Occipital lobe (tissue), 3 donors: ENCODE measurements at places on chromosomes 3 and 15. TPM values are rescaled to one million over a fixed set of nuclear protein-coding genes. Genes with fewer than 3 reads are reported as not detected.

The CD86 gene
- 1.7 TPM for total RNA-seq

GRCh38 chr3:106256249-106256957 is 387.6 kb upstream of the CBLB start:
- DNase-seq = no peak

- DNase-seq = no peak
These were observed 17.4 kb upstream of the RBMS3 start for GRCh38 chr3:29263476-29263875.

DNA sequence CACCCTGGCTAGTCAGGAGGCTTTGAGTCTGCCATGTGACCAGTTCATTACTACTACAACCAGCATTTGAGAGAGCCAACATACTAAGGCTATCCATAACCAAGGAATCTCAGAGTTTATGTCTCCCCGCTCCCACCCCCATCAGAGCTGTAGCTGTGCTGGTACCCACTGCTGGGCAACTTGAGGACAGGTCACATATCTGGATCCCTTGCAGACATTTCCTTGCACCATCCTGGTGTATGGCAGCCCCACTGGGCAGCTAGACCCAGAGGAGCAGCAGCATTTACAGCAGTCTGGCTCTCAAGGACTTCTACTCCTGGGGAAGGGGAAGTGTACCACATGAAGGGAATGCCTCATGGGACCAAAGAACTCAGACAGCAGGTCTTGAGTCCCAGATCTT is 160.8 kb upstream of the ST8SIA2 start:
- DNase-seq = no peak

The CSNK1G1 gene
- total RNA-seq = 68.3 TPM

- no peak for DNase-seq
These were observed 50.3 kb downstream of the LSM3 start for GRCh38 chr3:14228681-14229470.

DNA sequence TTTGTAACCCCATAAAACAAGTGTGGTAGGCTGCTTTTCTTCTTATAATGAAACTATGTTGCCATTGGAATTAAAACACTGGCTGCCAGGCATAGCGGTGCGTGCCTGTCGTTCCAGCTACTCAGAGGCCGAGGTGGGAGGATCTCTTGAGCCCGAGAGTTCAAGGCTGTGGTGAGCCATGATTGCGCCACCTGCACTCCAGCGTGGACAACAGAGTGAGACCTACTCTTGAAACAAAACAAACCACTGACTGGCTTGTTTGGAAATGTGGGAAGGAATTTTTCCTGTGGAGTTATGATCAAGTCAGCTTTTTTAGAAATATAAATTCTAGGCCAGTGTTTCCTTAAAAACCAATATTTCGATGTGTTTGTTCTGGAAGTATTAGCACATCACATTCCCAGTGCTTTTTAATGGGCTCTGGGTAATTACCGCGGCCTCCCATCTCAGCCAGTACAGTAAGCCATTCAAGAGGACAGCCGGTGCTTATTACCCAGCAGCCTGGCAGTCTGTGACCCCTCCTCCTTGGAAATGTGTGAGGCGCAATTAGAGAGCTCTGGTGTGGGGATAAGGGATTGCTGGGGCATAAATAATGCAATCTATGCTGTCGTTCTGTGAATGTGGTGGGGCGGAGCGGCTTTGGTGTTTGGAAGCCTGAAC is 58.3 kb upstream of the TRAK1 start:
- no peak for DNase-seq

DNA sequence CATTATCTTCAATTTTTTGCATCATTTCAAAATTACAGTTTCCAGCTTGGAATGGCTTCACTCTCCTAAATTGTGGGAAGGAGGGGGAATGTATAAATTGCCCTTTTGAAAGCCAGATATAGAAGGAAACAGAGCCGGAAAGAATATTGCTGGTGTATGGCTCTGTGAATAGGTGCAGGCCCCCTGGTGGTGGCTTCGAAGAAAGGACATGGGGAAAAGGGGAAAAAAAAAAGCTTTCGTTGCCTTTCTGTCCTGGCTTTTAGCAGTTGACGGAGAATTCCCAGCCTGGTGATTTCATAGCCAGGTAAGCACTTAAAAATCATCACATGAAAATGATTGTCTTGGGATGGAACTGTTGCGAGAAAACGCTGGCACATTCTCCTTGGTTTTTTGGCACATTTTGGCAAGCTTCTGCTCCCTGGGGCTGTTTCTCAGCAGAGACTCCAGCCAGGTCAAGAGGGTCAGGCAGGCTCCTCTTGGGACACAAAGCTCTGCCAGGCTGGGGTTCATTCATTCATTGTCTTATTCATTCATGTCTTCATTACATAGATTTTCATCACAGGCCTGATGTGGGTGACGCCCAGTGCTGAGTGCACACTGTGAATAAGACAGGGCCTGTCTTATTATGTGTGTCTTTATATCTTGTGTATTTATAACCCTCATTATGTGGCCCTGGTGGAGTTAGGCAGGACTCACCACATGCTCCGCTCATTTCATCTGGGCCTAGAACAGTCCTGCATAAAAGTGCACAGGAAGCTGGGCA is 300.0 kb upstream of the TPM1 start:
- DNase-seq = peak; percentile 54

The OR5H14 gene
- not detected for total RNA-seq

- DNase-seq = no peak
These were observed 36.0 kb downstream of the LEO1 start for GRCh38 chr15:51935466-51936104.

DNA sequence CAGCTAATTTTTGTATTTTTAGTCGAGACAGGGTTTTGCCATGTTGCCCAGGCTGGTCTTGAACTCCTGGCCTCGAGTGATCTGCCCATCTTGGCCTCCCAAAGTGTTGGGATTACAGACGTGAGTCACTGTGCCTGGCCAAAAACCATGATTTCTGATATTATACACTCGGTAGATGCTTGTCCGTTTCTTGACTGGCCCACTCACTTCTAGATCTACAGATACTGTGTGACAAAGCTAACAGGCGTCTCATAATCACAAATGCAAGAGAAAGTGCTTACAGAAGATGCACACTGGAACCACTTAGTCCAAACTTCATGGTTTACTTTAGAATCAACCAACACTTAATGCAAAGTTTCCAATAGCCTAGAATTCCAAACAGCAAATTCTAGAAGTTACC is 8.4 kb downstream of the PROK2 start:
- DNase-seq = no peak

GRCh38 chr3:73546961-73547360 is 77.8 kb downstream of the PDZRN3 start:
- DNase-seq = no peak

GRCh38 chr3:15708882-15709677 is 88.7 kb downstream of the ANKRD28 start:
- no peak for DNase-seq

The TRIM42 gene
- total RNA-seq = not detected

The RPN1 gene
- total RNA-seq = 181 TPM

GRCh38 chr15:41798607-41799487 is 24.6 kb downstream of the MAPKBP1 start:
- no peak for DNase-seq

The FNDC3B gene
- total RNA-seq = 19.3 TPM

The WDR93 gene
- total RNA-seq = 0.31 TPM

DNA sequence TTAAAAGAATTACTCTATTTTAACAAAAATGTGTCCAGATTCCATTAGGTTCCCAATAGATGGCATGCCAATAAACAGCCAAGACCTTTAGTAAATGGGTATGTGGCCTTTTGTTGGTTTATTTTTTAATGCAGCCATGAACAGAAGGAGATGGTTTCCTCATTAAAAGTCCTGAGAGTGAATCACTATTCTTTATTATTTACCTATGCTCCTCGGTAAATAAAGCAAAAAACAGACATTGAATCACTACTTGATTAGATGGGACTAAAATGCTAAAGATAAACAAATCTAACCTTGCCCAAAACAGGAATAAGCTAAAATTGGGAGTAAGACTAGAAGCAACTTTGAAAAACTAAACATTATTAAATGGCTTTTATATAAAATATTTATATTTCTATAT is 94.2 kb downstream of the TNIK start:
- DNase-seq = no peak

The SLC12A8 gene
- total RNA-seq = 2.7 TPM

DNA sequence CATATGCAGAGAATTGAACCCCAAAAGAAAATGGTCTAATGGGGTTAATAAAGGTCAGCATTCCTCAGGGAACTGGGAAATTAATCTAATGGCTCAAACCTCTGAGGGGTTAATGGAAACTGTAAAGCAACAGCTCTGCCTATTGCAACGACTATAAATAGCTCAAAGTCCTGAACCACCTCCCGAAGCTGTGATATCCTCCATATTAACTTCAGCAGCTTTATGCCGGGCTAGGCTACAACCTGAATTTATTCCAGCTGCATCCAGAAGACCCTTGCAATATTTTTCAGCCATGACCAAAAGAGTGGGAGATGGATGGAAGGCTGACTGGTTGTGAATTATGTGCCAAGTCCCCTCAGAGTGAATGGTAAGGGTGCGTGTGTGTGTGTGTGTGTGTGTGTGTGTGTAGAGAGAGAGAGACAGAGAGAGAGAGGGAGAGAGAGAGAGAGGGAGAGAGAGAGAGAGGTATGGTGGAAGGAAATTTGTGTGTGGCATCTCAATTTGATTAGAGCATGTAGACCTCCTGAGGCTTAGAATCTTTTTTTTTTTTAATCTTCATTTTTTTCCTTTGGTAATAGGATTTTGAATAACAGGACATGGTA is 109.9 kb downstream of the PDCD6IP start:
- DNase-seq = no peak

GRCh38 chr3:151228666-151229040 is 25.6 kb upstream of the GPR171 start:
- no peak for DNase-seq

The CLASP2 gene
- 1,178 TPM for total RNA-seq

The WDR49 gene
- 21.4 TPM for total RNA-seq

The HIGD2B gene
- total RNA-seq = 0.47 TPM

- DNase-seq = no peak
These were observed 91.0 kb downstream of the XRN1 start for GRCh38 chr3:142356818-142357217.

The ADAMTS7 gene
- total RNA-seq = 5.9 TPM

DNA sequence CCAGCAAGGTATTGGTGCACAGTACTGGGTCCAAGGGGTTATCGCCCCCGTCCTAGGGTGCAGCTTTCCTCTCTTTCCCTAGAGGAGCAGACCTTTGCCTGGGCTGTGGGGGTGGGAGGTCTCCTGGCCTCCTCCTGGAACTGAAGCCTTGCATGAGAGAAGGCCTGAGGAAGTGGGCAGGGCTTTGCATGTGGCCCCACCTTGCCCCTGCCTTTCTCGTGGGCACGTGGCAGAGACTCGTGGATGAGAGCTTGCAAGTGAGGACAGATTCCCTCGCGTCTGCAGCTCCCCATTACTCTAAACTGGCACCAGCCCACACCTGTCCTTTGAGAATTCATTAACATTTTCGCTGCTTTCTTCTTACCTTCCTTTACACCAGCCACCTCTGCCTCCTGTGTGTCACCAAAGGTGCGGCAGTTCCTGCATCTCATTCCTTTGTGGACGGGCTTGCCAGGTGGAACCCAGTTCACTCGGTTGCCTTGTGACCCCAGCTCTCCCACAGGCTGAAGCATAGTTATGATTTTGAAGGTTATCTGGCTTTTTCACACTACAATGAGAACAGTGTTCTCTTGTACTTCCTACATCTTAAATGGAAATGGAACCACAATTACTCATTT is 40.9 kb upstream of the NR2C2 start:
- DNase-seq = no peak

DNA sequence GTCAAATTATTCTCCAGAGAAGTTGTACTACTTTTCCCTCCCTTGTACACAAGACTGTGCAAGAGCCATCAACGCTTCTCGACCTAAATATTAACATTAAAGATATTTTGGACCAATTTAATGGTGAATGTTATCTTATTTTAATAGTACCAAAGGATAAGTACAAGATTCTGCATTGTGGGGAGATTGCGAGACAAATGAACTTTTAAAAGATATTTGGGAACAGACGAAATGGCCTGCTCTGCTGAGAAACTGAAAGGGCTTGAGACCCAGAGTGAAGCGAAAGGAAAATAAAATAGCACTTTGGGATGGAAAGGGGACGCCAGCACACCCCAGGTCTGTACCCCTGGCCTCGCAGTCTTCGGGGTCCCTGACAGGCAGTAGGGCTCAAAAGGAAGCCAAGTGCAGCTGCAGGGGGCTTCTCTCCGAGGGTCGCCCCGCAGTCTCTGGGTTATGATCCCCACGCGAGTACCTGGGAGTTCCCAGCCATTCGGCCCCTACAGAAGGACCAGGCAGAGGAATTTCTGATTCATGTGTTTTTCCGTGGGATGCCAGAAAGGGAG is 97.6 kb upstream of the VGLL3 start:
- DNase-seq = no peak

DNA sequence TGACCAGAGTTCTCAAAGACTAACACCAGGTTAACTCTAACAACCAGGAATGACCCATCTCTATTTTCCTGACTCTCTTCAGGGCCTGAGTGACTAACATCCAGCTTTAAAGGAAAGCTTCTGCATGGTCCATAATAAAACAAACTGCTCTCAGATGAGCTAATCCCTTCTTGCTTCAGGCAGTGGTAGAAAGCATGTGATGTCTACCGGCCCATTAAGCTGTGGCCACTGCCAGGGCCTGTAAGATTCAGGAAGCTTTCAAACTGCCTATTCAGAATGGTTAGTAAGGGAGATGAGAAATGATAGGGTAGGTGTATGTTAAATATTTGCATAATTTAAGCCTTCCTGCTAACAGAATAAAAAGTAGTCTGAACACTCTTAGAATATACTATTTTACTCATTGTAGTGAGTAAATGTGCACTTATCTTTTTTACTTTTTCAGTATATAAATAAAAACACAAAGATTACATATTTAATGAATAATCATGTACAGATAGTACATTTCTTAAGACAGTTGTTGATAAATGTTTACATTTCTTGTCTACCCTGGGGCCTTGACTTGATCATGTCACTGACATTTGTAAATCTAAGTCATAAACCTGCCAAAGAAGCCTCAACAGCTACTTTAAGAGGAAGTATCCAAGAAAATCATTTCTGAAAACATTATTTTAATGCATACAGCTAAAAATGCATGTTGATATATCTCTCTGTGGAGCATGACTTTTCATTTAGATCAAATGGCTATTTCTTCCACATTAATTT is 222.0 kb downstream of the MCTP2 start:
- DNase-seq = no peak

DNA sequence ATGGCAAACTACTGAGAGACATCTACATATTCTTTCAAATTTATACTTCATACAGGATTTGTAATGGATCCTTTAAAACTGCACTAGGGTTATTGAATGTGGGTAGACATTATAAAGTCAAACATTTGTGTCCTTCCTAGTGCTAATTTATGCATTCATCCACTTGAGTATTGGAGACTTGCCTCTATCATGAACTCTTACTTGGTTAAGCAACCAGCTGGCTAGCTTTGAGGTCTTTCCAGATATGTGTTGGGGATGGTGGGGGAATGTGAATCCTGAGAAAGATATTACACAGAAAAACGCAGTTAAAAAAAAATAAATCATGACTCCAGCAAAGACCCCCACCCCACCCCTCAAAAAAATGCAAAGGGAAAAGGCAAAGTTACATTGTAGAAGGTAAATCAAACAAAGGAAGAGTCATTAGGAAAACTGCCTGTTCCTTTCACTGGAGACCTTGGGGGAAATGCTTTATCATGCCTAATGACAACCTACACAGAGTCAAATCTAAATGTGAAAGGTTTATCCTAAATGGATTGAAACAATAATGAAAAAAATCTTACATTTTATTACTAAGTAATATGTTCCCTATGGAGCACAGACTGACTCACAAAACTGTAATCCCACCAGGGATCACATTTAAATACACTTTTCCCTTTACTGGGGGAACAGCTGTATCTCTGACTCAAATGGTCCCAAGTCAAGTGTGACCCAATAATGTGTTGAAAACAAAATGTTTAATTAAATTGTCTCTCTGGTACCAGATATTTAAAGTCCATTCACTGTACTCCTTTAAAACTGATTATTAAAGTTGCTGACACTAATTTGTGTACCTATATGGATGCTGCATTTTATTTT is 522.3 kb downstream of the ROBO1 start:
- DNase-seq = no peak
